NCI-H1436 (cell line): ENCODE measurements at places on chromosomes 2 and 18.
A peak's percentile ranks its signal among the peaks of the same experiment; 100 is the strongest.

DNA sequence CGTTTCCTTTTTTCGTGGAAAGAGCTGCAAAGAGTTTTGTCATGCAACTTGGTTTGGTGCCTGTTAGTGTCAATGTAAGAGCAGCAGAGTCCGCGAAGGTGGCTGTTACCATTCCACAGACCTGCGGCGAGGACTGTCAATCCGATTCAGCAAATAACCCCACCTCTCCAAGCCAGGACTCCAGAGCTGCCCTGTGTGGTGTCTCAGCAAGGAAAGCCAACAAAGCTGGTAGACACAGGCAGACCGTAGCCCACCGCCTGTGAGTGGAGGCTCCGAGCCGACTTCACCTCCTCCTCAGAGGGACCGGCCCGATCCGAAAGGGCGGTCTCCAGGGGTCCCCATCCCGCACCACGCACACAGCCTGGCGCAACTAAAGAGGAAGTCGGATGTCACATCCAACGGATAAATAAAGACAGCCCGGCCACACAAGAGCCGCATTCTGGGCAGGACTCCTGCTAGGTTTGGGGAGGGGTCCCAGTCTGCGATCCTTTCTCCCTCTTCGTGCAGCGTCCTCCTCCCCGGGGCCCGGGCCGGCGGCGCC is 819 bp downstream of the ANKRD44 start:
- no peak for DNase-seq

DNA sequence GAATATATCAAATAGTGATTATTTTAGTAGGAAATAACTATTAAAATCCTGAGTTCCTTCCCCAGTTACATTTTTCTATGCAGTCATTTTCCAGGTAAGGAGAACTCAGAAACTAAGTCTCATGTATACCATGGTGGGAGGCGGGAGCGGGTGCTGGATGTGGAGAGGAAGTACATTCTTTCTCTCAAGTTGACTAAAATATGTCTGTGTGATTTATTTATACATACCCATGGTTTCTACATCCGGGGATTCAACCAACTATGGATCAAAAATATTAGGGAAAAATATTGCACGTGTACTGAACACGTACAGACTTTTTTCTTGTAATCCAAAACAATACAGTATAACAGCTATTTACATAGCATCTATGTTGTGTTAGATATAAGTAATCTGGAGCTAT is 6.8 kb downstream of the ZCCHC2 start:
- no peak for DNase-seq

- DNase-seq = no peak
Measured at GRCh38 chr2:188973641-188974040, 532 bp upstream of the COL3A1 start.

DNA sequence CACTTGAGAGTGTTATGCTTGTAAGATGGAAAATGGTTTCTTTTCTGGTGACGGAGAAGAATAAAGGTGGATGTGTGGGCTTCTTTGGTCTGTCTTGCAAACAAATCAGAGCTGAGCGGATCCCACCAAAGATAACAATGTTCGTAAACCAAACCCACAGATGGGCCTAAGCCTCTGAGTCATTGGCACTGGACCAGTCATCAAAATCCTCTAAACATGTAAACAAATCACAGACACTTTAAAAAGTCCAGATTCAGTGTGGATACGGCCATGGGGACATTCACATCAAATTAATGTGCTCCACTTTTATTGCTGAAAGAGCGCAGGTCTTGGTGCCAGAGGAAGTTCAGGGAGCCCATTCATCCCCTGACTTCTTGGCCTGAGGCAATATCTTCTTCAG is 60.5 kb upstream of the TMEM200C start:
- DNase-seq = no peak

DNA sequence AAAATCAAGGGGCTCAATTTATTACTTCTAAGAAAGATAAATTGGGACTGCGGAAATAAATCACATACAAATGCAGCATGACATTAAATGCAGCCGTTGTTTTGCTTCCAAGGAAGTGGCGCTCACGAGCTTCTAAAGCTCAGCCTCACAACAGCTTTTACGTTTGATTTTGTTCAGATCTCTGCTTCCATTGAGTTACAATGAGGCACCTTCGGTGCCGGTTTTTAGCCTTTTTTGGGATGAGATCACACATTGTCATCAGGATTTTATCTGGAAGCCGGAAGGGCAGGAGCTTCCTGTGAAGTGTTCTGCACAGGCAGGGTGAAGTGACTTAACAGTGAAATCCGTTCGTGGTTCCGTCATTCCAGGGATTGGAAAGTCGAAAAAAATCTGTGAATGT is 209.8 kb downstream of the DCDC2C start:
- no peak for DNase-seq

- no peak for DNase-seq
Measured at GRCh38 chr2:129747500-129748125, 231.9 kb upstream of the RAB6C start.

DNA sequence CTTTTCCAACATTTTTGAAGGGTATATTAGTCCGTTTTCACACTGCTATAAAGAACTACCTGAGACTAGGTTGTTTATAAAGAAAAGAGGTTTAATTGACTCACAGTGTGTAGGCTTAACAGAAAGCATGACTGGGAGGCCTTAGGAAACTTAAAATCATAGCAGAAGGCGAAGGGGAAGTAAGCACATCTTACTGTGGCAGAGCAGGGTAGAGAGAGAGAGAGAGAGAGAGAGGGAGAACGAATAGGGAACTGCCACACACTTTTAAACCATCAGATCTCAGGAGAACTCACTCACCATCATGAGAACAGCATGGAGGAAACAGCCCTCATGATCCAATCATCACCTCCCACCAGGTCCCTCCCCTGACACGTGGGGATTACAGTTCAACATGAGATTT is 420.3 kb downstream of the SOCS6 start:
- DNase-seq = no peak

- DNase-seq = no peak
Measured at GRCh38 chr2:215693193-215693998, 257.5 kb upstream of the FN1 start.

DNA sequence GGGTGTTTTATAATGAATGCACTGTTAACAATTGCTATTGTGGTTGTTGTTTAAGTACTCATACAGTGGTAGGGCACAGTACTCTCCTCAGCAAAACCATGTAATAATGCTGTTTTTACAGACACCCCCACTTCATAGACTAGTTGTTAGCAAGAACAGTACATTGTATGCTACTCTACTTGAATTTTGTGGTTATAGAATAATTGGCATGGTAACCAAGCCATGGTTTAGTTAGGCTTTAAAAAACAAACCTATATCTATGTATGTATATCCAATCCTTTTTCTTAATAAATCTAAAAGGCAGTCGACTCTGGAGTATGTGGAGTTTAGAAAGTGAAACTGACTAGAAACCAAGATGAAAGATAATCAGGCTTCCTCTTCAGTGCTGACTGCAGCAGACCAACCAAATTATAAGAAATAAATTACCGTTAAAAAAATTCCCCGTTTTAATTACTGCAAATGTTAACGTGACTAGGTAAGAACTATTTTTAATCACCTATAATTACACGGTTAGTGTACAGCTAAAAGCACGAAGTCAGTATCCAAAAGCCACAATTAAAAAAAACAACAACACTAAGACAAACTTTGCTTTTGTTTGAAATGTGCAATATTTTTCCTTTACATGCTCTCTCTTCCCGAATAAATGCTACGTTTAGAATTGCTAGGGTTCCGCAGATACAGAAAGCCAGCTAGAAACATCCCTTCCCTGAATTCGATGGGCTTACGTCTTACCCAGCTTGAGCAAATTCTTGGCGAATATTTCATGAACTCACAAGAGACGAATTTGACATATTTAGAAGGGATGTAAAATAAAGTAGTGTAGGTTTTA is 113.3 kb upstream of the SERTAD2 start:
- DNase-seq = no peak

DNA sequence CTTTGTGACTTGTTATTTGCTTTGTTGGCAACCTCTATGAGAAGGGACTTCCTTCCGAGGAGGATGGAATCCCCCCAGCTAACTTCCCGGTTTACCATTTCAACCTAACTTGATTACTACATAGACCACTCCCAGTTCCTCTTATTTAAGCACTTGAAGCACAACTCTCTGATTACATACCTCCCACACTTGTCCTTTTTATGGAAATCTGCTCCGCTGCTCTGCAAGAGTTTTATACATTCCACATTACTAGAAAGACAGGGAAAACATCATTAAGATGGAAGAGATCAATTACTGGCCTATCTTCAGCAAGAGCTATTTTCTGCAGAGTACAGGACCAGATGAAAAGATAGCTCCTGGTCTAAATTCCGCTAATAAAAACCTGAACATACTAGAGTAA is 160.0 kb upstream of the PGAP1 start:
- DNase-seq = no peak

DNA sequence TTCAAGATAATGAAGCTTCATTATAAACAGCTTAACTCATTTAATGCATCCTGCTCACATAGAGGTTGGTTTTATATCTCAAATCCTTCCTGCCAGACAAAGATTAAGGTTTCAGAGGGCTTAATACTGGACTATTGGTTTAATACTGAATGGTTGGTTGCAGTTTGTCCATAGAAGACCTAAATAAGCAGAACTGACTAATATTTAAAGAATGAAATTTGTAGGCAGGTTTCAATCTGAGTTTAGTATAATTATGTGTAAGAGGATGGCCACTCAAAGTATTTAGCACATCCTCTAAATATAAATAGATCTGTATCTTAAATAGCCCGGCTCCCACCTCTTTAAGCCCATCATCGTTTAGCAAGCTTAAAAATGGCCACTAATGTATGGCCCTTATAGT is 92.5 kb downstream of the EPB41L5 start:
- no peak for DNase-seq

- no peak for DNase-seq
Measured at GRCh38 chr18:21443776-21444464, 156.6 kb downstream of the ESCO1 start.

DNA sequence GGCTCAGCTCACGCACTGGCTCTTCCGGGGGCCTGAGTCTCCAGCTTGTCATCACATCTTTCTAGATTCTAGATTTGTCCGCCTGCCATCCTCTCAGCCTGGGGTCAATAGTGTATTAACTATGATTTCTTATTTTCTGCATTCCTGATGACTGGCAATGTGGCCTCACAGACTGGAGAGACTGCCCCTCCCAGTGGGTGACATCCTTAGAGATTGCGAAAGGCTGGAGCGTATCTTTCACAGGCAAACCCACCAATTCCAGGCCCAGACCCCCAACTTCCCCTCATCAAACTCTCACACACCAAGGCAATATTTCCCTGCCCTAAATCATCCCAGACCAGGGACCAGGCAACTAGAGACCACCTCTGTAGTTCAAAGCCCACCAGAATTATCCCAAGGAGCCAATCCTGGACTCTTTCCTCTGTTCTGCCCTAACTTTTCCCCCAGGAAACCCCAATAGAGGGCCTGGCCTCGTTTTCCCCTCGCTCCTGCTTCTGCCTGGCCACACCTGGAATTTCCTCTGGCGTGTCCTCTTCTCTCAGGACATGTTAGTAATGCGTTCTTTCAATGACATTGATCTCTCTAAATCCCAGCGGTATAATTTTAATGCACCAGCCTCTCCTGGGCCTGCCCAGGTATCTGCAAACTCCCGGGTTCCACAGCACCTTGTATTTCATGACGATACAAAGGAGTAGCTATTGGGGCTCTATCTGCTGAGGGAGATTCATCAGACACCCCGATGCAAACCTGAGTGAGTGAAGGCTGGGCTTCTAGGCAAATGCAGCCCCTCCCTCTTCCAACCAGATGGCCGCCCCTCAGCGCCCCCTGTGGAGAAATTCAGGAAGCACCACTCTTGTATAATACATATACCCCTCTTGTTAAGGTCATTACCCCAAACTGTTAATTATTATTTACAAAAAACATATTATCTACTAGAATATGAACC is 2.4 kb upstream of the KCNF1 start:
- DNase-seq = peak; percentile 38

GRCh38 chr2:171956135-171956825 is 34.0 kb downstream of the HAT1 start:
- DNase-seq = no peak

- DNase-seq = no peak
Measured at GRCh38 chr18:27413495-27414401, 228.6 kb upstream of the CHST9 start.

- no peak for DNase-seq
Measured at GRCh38 chr2:160298960-160299359, 98.9 kb upstream of the ITGB6 start.

GRCh38 chr2:162029287-162029901 is 44.6 kb downstream of the DPP4 start:
- DNase-seq = no peak

DNA sequence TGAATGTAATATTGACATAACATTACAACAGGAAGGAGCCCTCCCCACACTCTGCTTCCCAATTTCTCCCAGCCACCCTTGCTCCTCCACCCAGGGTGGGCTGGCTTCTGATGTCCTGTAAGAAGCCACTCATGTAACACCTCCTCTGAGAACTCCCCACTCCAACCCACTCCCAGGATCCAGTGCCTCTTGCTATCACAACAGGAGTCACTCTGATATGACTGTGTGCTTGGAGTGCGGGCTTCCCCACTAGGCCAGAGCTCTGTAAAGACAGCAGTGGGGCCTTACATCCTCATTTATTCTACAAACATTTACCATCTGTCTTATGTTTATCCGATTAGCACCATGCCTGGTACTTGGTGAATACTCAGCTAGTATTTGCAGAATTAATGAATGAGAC is 65.1 kb downstream of the PTGR3 start:
- DNase-seq = no peak

- DNase-seq = no peak
Measured at GRCh38 chr2:204498291-204498690, 47.0 kb upstream of the PARD3B start.

DNA sequence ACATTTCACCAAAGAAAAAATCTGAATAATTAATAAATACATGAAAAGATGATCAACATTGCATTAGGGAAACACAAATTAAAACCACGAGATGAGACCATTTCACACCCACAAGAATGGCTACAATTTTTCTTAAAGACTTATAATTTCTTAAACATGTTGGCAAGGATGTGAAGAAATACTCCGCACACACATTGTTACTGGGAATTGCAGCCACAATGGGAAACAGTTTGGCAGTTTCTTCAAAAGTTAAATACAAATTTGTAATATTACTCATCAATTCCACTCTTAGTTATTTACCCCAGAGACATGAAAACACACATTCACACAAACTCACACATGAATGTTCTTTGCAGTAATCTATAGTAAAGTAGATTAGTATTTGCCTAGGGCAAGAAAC is 363.3 kb upstream of the SMIM21 start:
- DNase-seq = no peak

- DNase-seq = no peak
Measured at GRCh38 chr2:40803900-40804299, 352.0 kb upstream of the SLC8A1 start.

- no peak for DNase-seq
Measured at GRCh38 chr2:230849633-230850357, 14.9 kb upstream of the ITM2C start.

DNA sequence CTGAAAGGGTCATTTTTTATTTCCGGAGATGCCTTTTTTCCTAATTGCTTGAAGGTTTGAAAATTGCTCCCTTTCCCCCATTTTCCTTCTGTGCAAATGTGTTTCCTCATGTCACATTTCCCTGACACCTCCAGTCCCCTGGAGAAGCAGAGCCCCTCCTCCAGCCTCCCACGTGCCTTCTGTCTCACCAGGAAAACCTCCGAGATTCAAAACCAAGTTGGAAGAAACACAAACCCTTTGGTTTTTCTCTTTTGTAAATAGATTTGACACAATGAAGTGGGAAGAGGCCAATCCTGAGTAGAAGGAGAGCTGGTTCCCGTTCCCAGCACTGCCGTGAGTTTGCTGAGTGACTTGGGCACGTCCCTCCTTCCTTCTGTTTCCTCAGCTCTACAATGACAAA is 125.4 kb upstream of the MYCN start:
- no peak for DNase-seq
